HEK293T (cell line): ENCODE measurements at places on chromosomes 1 and 21.

DNA sequence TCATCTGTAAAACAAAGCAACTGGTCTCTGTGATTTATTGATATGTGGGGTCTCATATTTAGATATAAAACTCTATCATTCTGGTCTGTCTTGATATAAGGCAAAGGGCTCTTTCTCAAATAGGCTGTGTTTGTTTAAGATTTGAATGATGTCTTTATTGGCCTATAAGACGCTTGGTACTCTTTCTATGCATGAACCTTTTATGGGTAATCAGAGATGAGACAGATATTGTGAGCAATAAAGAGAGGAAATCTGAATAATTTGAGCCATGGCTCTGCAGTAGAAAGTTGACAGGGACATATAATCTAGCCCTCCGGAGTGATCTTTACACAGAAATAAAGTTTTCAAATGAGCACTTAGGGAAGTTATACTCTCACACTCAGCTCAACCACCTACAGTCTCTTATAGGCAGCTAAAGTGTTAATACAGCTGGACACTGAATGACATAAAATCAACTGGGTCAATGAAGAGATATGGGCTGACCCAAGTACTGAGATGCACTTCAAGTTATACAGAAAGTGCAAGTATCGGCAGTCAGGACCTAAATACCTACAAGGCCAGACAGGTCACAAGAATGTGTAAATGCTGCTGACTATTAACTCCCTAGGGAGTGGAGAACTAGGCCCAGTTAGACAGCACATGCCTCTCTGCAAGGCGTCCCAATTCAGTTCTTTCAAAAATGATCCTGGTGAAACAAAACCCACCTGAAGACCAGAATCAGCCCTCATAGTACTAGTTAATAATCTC lies 111.0 kb downstream of the PTPN14 start:
- DNase-seq, result no peak

- no peak for DNase-seq
Measured at GRCh38 chr1:151891512-151891911, 17.8 kb downstream of the THEM4 start.

GRCh38 chr1:158026651-158027050 lies 33.2 kb downstream of the KIRREL1 start:
- DNase-seq, result no peak

DNA sequence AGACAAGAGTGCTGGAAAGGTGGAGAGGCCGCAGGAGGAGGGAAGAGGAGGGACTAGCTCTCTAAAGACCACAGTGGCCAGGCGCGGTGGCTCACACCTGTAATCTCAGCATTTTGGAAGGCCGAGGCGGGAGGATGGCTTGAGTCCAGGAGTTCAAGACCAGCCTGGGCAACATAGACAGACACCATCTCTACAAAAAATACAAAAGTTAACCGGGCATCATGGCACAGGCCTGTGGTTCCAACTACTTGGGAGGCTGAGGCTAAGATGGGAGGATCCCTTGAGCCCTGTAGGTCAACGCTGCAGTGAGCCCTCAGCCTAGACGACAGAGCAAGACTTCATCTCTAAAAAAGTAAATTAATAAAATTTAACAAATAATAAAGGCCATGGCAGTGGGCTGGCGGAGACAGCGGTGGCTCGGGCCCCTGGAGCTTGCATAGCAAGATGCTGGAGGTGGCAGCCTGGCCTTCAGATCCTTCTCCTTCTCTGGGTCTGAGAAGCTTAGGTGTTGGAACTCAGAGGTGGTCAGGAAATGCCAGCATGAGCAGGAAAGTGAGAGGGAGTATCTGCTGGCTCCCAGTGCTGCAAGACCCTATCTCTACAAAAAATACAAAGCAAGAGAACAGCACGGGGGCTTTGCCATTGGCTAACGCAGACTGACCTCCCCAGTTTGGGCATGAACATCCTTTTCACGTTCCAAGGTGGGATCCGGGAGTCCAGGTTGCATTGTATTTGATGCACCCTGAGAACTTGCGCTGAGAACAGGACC lies 10.7 kb downstream of the WNT3A start:
- no peak for DNase-seq

DNA sequence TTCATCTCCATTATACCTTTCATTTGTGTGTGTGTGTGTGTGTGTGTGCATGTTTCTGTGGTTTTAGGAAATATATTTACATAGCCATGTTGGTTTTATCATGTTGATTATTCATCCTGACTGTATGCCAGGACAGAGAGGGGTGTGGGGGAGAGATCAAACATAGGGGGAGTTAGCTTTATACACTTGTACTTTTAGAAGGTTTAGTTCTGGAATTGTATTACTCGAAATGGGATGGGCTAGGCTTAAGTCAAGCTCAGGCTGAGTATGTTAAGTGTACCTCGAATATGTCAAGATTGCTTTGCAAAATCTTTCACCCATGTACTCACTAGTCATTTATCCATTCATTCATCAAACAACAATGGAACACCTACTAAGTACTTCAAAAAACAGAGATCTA lies 123.3 kb downstream of the HMCN1 start:
- no peak for DNase-seq
